Stimulated activated CD8-positive, alpha-beta memory T cell treated with anti-CD3 and anti-CD28 coated beads, Interleukin-7, amount 100 ng/mL, for 4 hours (primary cell): ENCODE measurements at places on chromosomes 6 and 20.

DNA sequence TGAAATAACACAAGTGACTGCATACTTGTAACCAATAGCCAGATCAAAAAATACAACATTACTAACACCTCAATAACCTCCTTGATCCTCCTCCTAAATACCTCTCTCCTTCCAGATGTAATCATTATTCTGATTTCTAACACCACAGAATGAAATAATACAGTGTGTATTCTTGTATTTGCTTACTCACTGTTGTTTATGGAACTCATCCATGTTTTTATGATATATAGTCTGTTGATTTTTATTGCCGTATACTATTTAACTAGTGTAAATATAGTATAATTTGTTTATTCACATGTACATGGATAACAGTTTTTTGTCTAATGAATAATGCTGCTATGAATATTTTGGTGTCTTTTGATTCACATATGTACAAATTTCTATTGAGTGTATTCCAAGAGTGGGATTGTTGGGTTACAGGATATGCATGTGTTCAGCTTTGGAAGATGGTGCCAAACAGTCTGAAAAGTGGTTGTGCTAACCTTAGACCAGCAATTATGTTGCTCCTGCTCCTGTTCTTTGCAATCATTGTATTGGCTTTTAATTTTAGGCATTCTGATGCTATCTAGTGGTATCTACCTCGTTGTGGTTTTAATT, 11.5 kb downstream of the TTK start:
- DNase-seq: no peak

DNA sequence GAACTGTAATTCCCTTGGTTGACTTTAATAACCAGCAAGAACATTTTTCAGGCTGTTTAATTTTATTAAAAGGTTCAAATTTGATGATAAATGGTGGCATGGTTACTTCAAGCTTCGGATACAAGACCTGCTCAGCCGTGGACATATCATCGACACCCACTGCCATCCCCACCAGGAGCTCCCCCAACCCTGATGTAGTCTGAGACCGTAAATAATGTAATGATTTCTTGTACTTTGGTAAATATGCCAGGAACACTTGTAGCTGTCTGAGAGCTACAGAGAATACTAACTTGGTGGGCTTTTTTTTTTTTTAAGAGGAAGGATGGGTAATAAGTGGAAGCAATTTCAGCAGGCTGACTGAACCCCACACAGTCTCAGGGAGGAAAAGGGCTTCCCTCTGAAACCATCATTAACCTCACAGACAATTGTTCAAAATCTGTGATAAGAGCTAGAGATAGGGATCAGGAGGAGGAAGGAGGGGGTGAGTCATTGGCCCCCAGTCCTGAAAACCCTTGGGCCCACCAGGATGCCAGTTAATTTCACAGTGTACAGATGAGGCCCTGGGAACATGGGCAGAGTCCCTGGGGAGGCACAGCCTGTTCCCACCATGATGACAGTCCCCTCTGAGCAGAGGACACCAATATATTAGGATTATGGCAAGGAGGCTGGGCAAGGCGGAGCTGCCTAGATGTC, 56.0 kb downstream of the APCDD1L start:
- DNase-seq: no peak

DNA sequence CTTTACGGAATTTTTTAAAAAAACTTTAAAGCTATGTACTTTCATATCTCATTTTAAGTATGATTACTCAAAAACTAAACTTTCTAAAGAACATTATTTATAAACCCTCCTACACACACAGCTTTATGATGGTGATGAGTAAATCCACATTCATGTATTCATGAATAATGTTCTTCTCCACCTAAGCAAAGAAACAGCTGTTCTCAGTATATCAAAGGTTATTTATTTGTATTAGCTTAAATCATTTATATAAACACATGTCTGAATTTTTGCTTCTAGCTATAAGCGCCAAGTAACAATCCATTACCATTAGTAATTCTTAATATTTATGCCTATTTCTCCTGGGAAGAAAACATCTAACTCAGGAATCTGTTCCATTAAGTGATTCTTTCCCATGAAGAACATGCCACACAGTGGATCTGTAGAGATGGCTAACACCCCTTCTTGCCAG, 63.3 kb downstream of the SMLR1 start:
- no peak for DNase-seq

DNA sequence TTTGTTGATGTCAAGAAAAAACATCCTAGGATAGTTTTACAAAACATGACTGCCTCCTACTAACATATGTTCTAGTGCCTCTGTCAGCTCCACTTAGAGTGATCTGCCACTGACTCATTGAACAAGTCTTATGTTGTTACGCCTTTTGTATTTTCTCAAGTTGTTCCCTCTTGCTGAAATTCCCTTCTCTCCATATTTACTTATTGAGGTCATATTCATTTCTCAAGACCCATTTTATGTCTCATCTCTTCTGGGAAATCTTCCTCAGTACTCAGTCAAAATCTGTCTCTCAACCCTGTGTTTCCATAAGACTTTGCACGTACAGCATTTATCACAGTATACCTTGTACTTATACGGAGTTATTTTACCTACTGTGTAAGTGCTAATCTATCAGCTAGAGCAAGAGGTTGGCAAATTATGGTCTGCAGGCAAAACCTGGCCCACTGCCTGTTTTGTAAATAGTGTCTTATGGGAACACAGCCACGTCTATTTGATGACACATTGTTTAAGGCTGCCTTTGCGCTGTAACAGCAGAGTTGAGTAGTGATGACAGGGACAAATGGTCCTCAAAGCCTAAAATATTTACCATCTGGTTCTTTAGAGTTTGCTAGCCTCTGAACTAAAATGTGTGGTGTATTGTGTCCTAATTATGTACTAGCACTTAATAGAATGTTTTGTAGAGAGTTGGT, 83.4 kb downstream of the ADGRB3 start:
- no peak for DNase-seq

DNA sequence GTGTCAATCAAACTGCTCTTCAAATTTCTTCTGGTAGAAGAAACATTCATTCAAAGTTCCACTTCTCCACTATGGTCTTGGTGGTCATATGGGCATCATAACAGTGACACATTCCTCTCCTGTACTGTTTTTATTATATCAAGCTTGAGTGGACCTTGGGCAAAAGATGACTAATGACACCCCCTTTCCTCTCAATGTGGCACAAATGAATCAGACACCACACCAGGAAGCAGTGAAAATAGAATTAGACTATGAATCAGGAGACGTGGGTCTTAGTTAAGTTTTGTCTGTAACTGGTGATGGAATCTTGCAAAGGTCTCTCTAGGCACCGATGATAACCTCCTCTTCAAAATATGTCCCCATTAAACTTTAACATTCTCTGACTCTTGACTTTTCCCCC, 9.0 kb upstream of the NRSN1 start:
- no peak for DNase-seq
